ENCODE measurements at places on chromosomes 3 and 15.

DNA sequence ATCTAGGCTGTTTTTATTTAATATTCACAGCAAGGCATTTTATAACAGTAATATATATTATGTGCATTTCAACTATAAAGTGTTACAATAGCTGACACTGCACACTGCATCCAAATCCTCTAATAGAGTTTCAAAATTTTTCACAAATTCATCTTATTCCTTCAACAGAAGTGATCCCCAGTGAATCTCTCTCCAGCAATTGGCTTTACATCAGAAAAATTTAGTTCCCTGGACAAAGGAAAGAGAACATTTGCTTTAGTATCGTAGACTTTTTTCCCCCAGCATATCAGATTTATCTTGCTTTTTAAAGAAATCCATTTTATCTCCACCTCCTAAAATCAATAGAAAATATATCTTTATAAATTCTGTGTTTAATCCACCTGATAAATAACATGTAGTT lies 868.6 kb downstream of the TBL1XR1 start:
- no peak for DNase-seq

GRCh38 chr3:186093271-186093900 lies 15.5 kb downstream of the ETV5 start:
- DNase-seq = no peak

DNA sequence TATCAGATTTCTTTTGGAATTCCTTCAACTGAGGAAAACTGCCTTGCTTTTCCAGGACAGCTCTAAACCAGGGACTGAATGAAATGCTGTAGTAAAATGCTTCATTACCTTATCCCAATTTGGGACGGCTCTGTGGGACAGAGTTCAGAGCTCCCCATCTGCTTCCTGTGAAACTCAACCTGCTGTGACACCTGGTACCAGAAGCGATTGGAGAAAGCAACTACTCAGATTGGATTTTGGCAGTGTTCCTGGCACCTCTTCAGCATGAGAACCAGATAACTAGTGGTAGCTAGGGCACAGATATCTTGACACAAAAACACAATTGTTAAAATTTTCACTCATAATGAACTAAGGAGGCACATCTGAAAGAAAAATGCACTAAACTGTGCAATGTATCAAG lies 539.1 kb downstream of the SI start:
- no peak for DNase-seq

DNA sequence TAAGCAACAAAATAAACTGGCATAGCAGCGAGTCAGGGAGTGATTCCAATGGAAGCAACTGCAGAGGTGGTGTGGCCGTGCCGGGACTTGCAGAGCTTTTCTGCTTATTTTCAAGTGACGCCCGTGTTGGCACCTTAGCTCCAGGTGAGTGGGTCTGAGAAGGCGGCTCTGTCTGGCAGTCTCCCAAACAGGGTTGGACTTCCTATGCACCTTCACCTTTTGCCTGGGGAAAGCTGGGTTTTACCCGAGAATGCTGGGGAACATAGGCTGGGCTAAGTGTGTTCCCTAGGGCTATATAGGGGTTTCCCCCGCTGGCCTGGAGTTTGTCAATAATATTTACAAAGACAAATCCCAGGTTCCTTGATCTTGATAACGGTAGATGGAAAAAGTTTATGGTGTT lies 179.9 kb upstream of the TBL1XR1 start:
- DNase-seq = no peak

DNA sequence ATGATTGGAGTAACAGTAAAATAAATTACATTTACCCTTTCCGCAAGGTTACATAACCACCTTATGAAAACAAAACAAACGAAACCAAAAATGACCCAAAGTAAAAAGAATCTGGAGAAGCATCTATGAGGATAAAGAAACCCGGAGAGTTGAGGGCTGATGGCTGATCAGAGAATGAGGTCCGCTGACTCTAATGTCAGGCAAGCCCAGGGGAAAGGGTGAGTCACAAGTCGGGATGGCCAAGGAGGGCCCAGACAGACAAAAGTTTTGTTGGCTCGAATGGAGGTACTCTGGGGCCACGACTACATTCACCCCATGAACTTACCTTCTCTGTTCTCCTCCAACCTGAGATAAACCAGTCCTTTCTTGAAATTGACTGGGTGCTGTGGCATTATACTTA lies 95.7 kb downstream of the RORA start:
- no peak for DNase-seq

DNA sequence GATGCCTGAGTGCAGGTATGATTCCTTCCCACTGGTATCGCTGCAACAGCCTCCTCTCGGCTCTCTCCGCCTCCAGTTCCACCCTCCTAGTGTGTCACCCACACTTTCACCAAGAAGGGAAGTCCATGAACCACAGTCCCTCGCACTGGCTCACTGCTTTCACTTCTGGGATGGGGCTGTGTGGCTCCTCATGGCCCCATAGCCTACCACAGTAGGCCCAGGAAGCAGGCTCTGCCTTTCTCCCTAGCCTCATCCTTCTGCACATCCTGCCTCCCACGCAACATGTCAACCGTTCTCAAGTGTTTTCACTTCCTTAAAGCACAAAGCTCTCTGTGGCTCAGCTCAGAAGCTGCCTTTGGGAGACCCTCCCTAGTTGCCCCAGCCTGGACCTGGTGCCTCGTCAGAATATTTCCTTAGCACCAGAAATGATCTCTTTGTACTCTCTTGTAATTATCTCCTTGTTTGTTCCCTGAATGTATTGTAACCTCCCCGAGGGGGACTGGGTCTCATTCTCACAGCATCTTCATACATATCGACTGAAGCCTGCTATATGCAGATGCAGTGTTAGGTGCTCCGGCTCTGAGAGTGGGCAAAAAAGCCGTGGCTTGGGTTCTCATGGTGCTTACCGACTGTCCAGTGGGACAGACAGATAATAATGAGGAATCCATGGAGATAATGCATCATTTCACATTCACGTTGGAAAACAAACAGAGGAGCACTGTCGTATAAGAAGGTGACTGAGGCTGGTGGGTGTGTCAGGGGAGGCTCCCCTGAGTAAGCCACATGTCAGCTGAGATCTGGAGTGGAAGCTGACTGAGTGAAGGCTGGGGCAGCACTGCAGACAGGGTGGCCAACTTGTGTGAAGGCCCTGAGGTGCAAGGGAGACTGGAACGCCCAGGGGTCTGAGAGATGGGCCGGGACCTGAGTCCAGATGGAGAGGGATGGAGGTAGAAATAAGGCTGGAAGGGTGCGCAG lies 107.1 kb downstream of the DGKG start:
- no peak for DNase-seq

DNA sequence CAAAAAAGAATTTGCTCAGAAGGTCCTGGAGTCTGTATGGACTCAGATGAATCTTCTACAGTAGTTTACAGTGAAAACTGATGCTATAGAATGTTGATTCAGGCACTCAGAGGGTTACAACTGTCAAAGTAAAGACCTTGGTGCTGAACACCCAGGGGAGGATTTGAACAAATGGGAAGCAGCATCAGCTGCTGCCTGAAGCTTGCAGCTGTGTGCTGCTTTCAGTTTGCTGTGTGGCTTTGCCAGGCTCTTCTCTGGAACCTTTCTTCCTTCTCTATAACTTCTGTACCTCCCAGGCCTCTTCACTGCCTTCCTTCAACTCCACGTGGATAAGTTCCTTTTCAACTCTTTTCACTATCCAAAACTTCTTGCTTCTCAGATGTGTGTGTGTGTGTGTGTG lies 214.2 kb downstream of the GRM7 start:
- no peak for DNase-seq

DNA sequence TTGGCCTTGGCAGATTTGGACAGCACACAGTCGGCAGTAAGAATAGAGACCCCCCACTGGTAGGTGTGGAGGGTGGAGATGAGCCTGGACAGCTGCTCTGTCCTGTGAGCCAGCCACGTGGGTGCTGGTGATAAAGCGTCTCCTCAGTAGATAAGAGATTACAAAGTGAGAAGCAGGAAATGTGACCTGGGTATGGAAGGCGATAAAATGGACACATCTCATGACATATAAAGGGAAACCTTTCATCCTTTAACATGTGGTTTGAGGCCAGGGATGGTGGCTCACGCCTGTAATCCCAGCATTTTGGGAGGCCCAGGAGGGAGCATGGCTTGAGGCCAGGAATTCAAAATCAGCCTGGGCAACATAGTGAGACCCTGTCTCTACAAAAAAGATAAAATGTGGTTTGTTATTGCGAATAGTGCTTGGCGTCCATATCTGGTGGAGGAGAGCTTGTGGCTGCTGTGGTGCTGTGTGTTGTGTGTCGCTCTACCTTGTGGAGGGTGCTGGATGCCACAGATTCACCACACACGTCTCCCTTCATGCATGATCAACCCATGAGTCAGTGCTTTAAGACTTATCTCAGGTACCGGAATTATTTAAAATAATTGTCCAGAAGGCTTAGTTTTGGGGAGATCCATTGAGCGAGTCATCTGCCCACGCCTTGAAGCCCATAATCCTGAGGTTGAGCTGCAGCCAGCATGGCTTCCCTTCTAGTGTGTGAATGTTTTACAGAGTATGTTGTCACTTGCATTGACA lies 157.0 kb downstream of the GABRG3 start:
- DNase-seq = no peak

- no peak for DNase-seq
Measured at GRCh38 chr15:70182858-70183695, 85.4 kb upstream of the TLE3 start.

DNA sequence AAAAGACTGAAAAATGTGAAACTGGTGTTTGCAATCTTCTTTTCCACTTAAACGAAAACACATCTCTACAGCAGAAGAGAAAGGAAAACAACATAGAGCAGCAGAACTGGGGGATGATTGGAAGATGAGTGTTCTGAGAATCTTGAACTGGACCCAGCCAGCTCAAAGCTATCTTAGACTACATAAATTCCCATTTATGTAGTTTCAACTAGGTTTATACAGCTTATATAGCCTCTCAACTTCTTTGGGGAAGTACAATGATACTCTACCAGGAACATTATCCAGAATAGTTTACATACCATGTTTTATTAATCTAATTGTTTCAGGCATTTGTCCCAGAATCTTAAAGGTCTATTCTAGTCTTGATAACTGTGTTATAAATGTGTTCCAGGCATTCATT lies 658.2 kb upstream of the LMCD1 start:
- DNase-seq = no peak

DNA sequence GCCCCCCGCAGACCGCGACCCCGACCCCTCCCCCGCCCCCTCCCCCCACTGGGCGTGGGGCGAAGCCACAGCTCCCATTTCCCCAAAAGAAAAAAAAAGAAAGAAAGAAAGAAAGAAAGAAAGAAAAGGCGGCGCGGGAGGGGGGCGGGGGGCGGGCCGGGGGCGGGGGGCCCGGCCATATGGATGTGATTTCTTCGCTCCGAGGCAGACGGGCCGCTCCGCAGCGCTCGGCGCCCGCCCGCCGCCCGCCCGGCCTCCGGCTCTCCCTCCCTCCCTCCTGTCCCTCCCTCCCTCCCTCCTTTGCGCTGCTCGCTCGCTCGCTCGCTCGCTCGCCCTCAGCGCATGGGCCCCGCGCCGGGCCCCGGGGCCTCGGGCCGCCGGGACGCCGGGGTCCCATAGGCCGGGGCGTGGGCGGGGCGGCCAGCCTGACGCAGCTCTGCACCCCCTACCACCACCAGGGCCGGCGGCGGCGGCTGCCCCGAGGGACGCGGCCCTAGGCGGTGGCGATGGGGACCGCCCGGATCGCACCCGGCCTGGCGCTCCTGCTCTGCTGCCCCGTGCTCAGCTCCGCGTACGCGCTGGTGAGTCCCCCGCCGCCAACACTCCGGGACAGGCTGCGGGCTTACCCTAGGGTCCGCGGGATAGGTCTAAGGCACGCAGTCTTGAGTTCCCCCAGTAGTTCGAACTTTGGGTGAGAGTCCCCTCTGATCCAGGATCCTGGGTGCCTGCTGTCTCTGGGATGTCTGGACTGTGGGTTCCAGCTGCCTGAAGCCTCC lies 5.7 kb downstream of the PTH1R start:
- no peak for DNase-seq

GRCh38 chr3:50347187-50347813 lies 1.8 kb upstream of the ZMYND10 start:
- peak; percentile 62 for DNase-seq

GRCh38 chr15:43423793-43424192 lies 52.9 kb downstream of the TUBGCP4 start:
- DNase-seq = no peak

DNA sequence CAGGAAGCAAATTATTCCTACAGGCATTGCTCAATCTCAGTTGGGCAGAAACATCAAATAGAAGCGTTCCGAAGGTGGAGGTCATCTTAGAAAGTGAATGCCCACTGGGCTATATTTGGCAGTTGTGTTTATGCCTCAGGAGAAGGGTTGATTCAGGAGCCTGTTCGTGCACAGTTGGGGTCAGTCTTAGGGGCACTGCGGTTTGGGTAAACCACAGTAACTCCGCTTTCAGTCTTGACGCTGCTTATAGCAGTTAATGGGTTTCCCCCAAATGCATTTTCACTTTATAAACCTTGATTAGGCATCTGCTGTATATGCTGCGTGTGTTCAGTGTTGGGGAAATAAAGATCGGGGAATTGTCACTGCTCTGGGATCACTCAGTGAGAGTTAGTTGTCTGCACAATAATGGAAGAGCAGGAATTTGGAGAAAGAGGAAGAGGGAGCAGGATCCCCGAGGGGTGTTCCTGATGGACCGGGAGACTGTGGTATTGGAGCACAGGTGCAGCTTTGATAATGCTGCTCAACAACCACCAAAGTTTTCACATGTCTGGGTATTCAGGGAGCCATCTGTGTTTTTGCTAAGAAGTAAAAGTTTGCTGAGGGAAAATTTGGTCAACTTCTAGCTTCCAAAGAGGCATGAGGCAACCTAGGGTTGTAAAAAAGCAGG lies 124.3 kb upstream of the EIF1B start:
- no peak for DNase-seq

GRCh38 chr3:187770224-187770623 lies 25.0 kb upstream of the BCL6 start:
- DNase-seq = no peak

- no peak for DNase-seq
Measured at GRCh38 chr3:109982201-109982600, 644.9 kb upstream of the DPPA4 start.

GRCh38 chr3:171190668-171191067 lies 164.1 kb upstream of the SLC2A2 start:
- DNase-seq = no peak

DNA sequence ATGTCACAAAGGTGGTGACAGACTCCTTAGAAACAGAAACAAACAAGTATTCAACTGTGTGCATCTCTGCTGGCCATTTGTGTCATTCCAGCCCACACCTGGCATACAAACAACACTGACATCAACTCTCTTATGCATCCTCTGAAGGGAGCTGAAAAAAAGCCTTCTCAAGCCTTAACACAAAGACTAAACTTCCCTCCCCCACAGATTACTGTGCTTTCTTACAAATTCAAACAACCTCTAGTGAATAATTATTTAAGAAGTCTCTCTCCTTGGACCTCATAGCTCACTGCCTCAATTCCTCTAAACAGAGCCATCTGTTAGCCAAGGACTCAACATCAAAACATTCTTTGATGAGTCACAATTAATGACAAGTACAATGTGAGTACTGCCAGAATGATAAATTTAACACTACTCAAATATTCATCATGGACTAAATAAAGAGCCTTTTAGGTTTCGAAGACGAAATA lies 132.1 kb downstream of the WDR76 start:
- no peak for DNase-seq

DNA sequence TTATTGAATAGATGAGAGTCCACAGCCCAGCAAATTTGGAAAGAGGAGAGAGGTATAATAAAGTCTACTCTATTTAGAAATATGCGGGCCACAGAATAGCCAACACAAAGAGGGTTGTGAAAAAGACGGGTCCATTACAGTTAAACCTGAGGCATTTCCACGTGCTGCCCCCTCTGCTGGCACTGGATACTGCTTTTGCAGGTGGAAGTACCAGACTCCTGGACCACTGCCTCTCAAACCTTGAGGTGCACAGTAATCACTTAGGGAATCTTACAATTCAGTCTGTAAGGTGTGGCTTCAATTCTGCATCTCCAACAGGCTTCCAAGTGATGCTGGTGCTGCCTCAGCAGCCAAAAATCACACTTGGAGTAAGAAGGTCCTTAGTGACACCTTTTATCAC lies 3.0 kb upstream of the TFDP2 start:
- no peak for DNase-seq

Data from tibial artery (tissue), 4 donors.